ENCODE measurements at places on chromosomes 11 and 22.

DNA sequence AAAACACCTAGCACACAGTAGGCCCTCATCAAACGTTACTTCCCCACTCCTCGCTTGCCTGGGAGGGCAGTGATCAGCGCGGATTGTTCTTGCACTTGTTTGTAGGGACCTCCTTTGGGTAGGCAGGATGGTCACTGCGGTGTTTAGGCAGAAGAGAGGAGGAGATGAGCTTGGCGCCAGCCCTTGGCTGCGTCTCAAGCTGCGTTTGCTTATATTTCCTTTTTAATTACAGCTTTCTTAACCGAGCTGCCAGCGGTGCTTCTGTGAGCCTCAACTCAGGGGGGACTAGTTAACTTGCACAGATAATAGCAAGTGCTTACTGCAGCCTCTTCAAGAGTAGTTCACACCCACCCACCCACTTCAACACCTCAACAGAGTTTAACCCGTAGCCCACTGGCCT, 15.1 kb downstream of the IFT27 start:
- DNase-seq, result no peak

DNA sequence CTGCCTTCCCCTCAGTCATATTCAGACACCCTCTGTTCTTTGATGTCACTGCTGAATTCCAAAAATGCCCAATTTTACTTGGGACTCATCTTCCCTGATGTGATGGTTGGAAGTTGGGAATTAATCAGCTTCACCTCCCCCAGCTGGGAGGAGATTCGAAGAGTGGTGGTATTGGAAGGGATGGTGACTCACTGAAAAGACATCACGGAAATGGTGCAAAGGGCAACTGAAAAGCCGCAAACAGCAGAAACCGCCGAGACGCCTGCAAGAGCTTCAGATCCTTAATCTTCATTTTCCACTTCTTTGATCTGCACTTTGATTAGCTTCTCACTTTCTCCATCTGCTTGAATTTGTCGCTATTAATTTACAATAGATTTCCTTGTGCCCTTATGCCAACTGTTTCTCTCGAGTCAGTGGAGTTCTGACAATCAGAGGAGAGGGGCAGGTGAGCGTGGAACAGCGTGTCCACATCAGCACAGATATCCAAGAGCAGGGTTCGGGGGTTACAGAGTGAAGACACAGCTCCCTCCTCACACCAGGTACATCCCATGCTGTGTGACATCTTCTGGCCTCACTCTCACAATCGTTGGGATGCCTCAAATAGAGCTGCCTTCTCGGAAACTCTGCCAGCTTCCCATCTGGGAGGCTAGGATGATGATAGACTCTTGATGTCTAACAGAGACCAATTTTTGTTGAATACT, 325.4 kb downstream of the BRD1 start:
- no peak for DNase-seq

DNA sequence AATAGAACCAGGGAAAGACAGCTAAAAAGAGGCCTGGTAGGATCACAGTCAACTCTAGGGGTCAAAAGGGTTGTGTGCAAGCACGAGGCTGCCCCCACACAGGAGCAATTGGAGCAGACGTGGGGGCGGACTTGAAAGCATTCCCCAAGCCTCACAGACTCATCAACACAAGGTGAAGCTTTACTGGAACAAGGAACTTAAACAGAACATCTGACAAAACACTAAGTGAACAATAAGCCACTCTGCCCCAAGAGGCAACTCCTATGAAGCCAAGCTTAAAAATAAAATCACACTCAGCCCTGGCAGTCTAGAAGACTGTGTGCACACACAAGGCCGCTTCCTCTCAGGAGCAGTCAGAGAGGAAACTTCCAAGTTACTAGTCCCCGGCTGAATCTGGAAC, 32.2 kb upstream of the TEAD1 start:
- DNase-seq, result no peak

DNA sequence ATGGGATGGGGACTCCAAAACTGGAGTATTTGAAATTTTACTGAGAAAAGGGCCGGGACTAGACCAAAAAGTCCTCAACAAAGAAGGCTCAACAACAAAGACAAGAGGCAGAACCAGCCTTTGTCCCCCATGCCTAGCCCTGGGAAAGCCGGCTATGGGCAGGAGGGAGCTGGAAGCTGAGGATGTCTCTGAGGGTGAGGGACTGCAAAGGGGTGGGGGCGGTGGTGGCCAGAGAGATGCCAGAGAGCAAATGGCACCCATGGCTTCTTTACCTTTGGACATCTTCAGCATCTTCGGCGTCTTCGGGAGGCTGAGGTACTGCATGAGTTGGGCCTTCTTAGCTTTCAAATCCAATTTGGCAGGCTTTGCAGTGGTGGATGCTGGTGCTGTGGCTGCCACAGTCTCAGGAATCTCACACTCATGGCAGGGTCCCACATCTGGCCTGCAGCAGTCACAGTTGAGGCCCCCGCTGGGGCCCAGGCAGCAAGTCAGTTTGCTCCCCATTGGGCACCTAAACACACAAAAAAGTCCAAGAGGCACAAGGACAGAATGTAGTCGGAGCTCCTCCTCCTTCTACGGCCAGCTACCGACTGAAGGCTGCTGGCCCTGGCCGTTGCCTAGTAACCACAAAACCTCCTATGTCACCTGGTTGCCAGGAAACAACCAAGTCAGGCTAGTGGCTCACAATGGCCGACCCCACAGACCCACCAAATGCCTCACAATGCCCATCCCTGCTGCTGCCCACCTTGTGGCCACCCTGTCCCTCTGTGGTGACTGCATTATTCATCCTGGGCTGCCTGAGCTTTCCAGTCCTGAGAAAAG, at the start of gene C22orf42:
TSS of gene C22orf42 (minus strand) at position 592 of the 822 bp plus-strand sequence. CDS start at position 504, 88 bp downstream.
- DNase-seq, result no peak

DNA sequence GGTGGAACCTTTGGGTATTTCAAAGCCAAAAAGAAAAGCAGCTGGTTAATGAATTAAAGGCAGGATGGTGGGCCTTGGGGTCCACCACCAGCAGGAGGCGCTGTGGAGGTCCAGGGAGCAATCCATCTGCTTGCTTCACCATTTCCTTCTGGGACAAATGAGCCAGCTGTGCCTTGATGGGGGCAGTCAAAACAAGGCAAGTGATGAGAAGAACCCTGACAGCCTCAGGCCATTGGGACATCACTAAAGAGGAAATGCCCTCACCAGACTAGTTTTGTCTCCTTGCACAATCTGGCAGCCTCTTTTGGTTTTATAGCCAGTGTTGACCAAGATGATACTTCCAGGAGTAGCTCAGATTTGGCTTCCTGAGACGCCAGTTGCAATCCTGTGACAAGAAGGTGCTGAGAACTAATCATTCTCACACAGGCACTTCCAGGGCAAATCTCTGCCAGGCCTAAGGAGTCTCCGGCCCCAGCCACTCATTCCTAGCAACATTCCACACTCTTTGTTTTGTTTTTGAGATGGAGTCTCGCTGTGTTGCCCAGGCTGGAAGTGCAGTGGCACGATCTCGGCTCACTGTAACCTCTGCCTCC, 38.2 kb upstream of the WEE1 start:
- peak; percentile 74 for DNase-seq

DNA sequence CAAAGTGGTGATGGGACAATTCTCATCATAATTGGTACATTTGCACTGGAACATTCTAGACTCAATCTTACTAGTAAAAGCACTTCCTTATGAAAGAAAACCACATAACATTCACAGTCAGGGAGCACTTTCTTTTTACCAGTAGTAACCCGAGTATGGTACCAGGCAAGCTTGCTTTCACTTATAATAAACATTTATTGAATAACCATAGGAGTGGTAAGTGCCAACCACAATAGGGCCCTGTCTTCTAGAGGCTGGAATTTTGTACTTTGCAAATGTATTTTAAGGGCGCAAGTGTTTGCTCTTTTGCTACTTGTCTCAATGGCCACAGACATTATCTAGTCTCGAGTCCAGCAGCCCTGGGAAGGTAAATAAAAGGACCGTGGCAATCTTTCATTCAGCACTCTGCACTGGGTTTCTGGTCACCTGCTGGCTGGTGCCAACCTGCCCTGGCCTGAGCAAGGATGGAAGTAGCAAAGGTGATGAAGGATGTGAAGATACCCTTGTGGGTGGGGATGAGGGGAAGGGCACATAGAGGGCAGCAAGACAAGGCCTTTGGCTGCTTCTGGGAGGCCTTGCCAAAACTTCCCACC, 24.2 kb downstream of the C22orf31 start:
- no peak for DNase-seq

DNA sequence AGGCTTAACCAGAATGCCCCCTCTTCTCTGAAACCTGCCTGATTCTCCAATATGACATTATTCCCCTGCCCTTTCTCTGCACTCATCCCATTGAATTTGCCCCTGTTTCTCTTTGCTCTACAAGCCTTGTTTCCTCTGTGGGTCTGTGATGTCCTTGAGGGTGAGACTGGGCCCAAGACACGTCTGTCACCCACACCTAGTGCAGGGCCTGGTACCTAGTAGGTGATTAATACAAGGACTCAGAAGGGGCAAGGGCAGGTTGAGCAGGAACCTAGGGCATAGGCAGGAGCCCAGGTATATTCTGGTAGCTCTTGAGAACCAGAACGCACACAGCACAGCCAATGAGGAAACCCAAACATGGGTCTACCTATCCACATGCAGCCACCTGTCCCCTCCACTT, 81.9 kb upstream of the HMGXB4 start:
- no peak for DNase-seq

Measured in activated T-cell treated with anti-CD3 and anti-CD28 coated beads for 4 hours (primary cell).